ENCODE measurements at places on chromosomes 1 and 21.

DNA sequence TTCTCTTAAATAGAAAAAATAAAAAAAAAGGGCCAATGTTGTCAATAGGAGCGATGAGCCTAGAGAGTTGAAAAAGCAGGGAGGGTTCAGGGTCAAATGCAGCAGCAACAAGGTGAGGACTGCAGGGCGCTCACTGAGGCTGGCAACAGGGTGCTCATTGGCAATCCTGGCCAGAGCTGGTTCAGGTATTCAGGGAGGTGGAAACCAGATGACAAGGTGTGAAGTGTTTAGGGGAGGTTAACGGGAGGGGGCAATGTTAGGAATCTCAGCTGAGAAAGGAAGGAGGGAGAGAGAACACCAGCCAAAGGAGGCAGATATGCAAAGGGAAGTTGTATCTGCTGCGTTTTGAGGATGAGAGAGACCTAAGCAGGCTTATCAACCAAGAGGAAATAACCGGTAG is 129.8 kb upstream of the DAB1 start:
- DNase-seq, result no peak

GRCh38 chr1:97451944-97452343 is 468.9 kb downstream of the DPYD start:
- no peak for DNase-seq

- DNase-seq, result no peak
Observed at GRCh38 chr1:228156941-228157728, 7.4 kb downstream of the GJC2 start.

GRCh38 chr1:24045771-24046170 is 65.6 kb upstream of the SRSF10 start:
- no peak for DNase-seq

GRCh38 chr1:233655301-233655740 is 41.4 kb downstream of the KCNK1 start:
- no peak for DNase-seq

GRCh38 chr1:240312872-240313271 is 221.2 kb downstream of the FMN2 start:
- DNase-seq, result no peak

- DNase-seq, result no peak
Observed at GRCh38 chr1:110631836-110632620, 25.9 kb upstream of the KCNA2 start.

GRCh38 chr1:111819566-111820263 is 64.0 kb downstream of the DDX20 start:
- no peak for DNase-seq

- DNase-seq, result no peak
Observed at GRCh38 chr21:31596055-31596454, 63.4 kb upstream of the SOD1 start.

DNA sequence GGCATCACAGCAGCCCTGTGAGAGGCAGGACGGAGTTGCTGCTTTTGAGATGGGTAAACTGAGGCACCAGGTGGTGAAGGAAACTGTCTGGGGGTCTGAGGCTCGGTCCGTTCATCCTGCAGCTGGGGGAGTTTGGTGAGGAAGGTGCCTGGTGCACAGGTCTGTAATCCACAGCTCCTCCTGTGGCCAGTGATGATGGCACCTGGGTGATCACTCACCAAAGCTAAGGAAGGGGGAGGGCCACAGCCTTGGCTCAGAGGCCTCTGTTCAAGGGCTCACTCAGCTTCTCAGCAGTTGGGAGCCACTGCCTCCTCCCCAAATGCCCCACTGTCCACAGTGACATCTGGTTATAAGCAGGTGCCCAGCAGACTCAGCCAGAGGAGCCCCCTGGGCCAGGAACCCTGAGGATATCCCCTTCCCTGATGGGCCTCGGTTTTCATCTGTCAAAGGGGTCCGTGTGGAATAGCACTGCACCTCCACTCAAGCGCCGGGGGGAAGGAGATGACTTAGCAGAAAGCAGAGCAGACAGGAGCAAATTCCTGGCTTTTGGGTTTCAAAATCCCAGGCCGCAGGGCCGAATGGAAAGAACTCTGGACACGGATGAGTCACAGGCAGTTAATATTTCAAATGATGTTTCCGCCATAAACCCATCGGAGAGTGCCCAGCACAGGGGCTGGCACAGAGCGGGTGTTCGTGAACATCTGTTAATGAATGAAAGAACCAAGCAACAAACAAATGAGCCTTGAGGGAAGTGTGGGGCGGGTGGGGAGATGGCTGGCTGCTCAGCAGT is 82.8 kb downstream of the DMRTB1 start:
- no peak for DNase-seq

DNA sequence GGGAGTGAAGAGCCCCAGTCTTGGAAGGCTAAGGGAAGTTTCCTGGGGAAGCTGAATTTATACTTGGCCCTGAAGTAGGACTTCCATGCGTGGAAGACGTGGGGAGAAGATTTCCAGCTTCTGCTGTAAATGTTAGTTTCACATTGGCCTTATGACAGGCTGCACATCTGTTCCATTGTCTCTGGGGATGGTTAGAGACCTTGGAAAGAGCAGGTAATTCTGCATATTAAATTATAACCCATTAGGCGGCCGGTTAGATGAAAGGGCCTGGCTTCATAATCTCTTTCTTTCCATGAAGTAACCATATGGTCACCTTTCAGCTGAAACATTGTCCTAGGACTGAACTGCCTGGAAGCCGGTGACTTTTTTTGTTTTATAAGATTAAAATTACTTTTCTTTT is 37.5 kb downstream of the DPT start:
- no peak for DNase-seq

DNA sequence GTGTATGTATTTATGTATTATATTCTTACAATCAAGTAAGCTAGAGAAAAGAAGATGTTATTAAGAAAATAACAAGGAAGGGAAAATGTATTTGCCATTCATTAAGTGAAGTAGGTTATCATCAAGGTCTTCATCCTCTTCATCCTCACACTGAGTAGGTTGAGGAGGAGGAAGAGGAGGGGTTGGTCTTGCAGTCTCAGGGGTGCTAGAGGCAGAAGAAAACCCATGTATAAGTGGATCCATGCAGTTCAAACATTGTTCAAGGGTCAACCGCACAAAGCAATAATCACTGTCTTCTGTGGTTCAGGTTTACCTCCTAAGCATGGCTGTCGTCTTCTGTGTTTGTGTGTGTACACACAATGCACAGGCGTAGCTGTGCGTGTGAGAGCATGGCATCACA is 16.9 kb downstream of the URB2 start:
- DNase-seq, result no peak

DNA sequence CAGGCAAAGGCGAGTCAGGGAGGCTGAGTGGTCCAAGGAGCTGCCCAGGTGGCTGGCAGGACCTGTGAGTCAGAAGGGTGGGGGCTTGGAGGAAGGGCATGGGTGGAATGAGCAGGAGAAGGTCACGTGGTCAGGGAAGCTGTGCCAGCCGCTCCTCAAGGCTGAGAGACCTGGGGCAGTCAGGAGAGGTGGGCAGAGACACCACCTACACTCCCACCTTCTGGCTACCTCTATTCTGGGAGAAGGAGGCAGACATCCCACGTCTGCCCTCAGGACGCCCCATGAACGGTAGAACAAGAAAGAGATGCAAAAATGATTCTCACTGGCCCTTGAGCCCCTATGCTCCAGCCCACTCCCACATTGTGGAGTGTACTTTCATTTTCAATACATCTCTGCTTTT is 151.8 kb upstream of the RAB4A start:
- DNase-seq, result no peak

- peak; percentile 48 for DNase-seq
Observed at GRCh38 chr1:42176902-42177519, 12.5 kb upstream of the GUCA2A start.

DNA sequence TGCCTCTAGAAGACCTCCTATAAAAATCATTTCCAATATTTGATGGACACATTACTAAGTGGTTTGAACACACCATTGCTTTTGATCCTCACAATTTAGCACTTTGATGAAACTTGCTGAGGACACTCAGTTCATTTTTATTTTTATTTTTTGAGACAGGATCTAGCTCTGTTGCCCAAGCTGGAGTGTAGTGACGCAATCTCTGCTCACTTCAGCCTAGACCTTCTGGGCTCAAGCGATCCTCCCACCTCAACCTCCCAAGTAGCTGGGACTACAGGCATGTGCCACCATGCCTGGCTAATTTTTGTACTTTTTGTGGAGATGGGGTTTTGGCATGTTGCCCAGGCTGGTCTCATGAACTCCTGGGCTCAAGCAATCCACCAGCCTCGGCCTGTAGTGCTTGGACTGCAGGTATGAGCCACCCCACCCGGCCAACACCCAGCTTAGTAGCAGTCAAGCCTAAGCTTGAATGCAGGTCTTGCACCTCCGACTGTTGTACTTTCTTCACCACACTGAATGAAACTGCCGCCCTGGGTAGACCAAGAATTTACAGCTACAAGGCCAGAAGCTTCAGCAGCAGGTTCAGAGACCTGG is 24.8 kb upstream of the ATP2B4 start:
- no peak for DNase-seq

- DNase-seq, result no peak
Observed at GRCh38 chr1:40808909-40809308, 25.3 kb downstream of the KCNQ4 start.

- DNase-seq, result no peak
Observed at GRCh38 chr1:62530516-62531154, 66.7 kb upstream of the ANGPTL3 start.

GRCh38 chr1:205227584-205228013 is at the start of gene TMCC2:
TSS of gene TMCC2 (plus strand) at chr1:205227946. CDS start at chr1:205228565, 619 bp downstream.
- peak; percentile 69 for DNase-seq

- no peak for DNase-seq
Observed at GRCh38 chr1:14994148-14994547, 159.4 kb upstream of the TMEM51 start.

DNA sequence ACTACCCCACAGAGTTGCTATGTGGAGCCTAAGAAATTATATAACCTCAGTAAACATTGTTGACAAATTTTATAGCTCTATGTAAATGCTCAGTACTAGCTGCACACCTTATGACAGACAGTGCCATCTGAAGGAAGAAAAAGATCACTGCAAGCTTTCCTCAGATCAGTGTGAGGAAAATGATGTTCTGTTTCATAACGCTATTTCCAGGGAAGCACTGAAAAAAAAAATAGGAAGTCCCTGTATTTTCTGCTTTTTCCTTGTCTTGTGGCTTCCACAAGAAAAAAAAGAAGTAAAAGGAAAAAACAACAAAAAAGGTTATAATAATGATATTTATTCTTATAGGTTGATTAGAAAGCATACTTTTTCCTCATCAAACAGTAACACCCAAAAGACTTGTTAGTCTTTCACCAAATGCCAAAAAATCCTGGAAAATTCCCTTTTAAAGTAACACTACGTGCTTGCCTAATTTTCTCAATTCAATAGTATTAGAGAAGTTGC is 23.2 kb downstream of the LYST start:
- peak; percentile 68 for DNase-seq

DNA sequence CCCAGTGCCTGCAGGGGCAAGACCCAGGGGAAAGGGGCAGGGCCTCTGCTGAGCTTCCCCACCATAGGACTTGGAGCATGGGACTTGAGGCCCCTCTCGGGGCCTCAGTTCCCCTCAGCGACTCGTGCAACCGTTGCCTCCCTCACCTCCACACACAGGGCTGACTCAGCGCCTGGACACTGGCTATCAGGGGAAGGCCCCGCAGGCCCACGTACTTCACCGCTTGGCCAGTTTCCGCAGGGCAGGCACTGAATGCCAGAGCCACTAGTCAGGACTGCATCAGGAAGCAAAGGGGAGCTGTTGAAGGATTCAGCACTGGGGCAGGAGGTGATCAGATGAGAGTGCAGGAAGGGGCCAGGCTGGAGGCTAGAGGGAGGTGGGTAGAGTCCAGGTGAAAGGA is 15.5 kb upstream of the FAM131C start:
- no peak for DNase-seq

DNA sequence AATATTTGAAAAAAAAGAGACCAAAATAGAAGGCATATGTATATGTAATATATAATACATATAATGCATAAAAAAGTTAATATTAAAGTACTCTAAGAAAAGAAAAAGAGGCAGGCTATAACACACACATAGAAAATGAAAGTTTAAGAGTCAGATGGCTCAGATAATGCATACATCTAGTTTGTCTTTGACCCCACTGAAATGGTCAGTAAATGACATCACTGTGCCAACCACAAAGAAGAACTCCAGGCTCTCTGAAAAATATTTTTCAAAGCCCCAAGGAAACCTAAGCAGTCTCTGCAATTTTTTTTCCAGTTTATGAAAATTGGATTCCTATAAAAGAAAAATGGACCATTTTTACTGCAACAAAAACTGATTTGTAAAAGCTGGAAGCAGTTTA is 55.4 kb upstream of the SCYL3 start:
- no peak for DNase-seq

GRCh38 chr1:179121159-179121938 is 39.5 kb downstream of the TOR3A start:
- peak; percentile 63 for DNase-seq

GRCh38 chr21:37432710-37433455 is 66.3 kb downstream of the DYRK1A start:
- DNase-seq, result no peak

DNA sequence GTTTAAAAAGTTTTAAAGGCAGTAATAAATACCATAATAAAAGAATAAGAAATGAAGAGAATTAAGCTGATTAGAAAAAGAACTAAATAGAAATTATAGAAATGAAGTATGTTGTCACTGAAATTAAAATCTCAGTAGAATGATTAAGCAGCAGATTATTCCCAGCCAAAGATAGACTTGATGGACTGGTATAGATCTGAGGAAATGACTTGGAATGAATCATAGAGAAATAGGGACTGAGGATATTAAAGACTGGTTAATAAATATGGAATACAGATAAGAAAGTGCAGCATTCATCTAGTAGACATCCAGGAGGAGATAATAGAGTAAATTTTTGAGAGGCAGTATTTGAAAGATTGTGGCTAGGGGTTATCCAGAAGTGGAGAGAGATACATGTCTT is 28.7 kb downstream of the MARK1 start:
- no peak for DNase-seq

DNA sequence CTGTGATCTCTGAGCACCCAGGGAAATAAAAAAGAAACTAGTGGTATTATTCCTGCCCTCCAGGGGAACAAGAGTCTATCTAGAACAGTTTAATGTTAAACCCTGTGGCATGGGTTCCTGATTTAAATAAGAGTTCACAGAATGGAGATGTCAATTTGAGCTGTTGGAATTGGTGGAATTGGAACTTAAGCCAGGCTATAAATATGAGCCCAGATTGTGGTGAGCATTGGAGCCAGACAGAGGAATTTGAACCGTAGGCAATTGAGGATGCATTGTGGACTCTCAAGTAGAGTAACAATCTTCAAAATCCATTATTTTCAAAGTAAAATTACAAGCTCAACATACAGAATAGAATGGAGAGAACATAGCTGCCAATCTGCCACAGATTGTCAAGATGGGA is 98.2 kb downstream of the NEK7 start:
- no peak for DNase-seq

DNA sequence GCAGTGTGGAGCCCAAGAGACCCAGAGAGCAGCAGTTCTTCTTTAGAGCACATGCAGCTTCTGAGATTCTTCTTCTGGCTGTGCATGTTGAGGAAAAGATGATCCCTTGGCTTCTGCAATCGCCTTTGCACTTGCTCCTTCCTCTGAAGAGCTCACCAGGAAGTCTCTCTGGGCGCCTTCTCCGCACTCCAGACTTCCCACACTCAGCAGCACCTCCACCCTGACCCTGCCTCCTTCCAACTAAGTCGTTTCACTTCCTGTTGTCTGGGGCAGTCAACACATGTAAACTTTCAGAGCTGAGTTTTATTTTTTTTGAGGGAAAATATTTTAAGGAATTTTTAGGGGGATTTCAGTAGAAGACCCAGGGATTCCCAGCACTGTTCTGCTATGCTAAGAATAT is 73.4 kb upstream of the F3 start:
- no peak for DNase-seq

Data from NCI-H526 treated with DMSO at 0.1 percent for 48 hours (cell line).